Activated CD8-positive, alpha-beta T cell treated with anti-CD3 and anti-CD28 coated beads, Interleukin-2, amount 10 ng/mL, durations not matched to agents 7 days and 5 days (primary cell): ENCODE measurements at places on chromosomes 1 and 21. TPM values are rescaled to one million over a fixed set of nuclear protein-coding genes. Genes with fewer than 3 reads are reported as not detected.

The CCDC17 gene
- 2.5 TPM for total RNA-seq

The F13B gene
- total RNA-seq = not detected

The MAP3K7CL gene
- total RNA-seq = 4.4 TPM

DNA sequence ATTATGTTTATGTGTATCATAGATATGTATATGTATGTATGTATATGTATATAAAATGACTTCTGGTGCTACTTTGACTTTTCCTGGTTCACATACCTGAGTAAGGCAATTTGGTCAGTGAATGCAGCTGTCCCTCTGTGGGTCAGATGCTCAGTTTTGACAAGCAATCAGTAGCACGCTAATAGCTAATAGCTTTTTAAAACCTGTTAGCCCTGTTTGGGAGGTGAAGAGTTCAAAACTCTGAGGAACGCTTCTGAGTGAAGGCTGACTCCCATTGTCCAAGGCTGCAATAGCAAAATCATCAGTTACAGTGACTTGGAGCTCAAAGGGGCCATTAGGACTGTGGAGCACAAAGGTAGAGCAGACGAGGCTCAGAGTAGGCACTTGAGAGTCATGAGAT lies 67.2 kb downstream of the MARK1 start:
- no peak overlapping the region for H3K27ac ChIP-seq
- no peaks in the 10 kb centered on the region for H3K4me1 ChIP-seq
- no peak for DNase-seq
- no peaks in the 10 kb centered on the region for H3K36me3 ChIP-seq
- H3K4me3 ChIP-seq = no peak overlapping the region

GRCh38 chr1:192066202-192066601 lies 92.1 kb upstream of the RGS18 start:
- no peaks in the 10 kb centered on the region for H3K27me3 ChIP-seq
- no peak overlapping the region for H3K4me3 ChIP-seq
- no peak overlapping the region for H3K27ac ChIP-seq
- DNase-seq = no peak
- H3K36me3 ChIP-seq = no peaks in the 10 kb centered on the region

DNA sequence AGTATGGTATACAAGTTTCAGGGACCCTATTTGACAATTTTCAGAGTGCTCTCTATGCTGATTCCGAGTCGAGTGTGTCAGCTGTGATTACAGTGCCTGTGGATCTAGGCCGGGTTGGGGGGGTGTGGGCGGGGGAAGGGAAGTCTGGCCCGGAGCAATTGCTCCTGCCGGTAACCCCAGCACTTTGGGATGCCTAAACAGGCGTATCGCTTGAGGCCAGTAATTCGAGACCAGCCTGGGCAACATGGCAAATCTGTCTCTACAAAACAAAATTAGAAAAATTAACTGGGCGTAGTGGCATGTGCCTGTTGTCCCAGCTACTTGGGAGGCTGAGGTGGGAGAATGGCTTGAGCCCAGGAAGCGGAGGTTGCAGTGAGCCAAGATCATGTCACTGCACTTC lies 1.6 kb upstream of the IL10RB start:
- H3K36me3 ChIP-seq = peaks cover 63% of the 10 kb centered on the region
- no peaks in the 10 kb centered on the region for H3K27me3 ChIP-seq
- H3K4me3 ChIP-seq = no peak overlapping the region
- DNase-seq = no peak
- peaks cover 70% of the 10 kb centered on the region for H3K4me1 ChIP-seq

DNA sequence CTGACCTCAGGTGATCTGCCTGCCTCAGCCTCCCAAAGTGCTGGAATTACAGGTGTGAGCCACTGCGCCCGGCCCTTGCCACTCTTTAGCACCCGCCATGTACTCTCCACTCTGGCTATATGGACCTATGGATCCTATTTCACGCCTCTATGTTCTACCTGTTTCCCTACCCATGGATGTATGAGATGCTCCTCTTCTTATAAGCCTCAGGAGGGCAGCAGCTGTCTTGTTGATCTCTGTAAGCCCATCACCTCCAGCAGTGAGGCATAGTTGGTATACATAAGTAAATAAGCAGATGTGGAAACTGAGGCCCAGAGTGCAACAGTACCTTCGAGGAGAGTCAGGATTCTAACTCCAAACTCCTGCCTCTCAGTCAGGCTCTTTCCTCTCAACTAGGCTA lies 24.7 kb upstream of the ARTN start:
- no peak for DNase-seq
- no peak overlapping the region for H3K4me3 ChIP-seq
- H3K4me1 ChIP-seq = peaks cover 2% of the 10 kb centered on the region
- no peaks in the 10 kb centered on the region for H3K27me3 ChIP-seq
- H3K36me3 ChIP-seq = no peaks in the 10 kb centered on the region

- no peaks in the 10 kb centered on the region for H3K27me3 ChIP-seq
- no peaks in the 10 kb centered on the region for H3K4me1 ChIP-seq
- no peak for DNase-seq
- H3K4me3 ChIP-seq = no peak overlapping the region
- no peaks in the 10 kb centered on the region for H3K36me3 ChIP-seq
- H3K27ac ChIP-seq = no peak overlapping the region
Observed at GRCh38 chr1:177589166-177589565, 380.7 kb downstream of the SEC16B start.
